Right forelimb (tissue), 1 donor: ENCODE measurements at places on chromosomes 7 and 10.

DNA sequence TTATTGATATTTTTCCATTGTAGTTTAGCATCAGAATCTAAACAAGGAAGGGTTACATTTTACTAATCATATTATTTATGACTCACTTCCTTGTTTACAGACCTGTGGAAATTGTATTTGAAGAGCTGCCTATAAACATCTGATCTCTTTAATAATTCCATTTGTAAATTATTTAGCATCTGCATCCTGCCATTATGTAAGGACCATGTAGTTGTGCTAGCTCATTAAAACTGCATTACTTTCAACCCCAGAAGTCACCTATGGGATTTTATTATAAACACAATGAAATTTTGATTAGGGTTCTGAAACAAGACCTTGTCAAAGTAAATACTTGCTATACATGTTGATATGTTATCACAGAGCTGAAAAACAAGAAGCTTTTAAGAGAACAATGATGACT lies 146.8 kb upstream of the SLC26A5 start:
- no peak for DNase-seq

- no peak for DNase-seq
Observed at GRCh38 chr10:13317474-13317873, 17.6 kb upstream of the PHYH start.

GRCh38 chr7:84975586-84976185 lies 211.2 kb downstream of the SEMA3D start:
- no peak for DNase-seq

- DNase-seq: no peak
Observed at GRCh38 chr10:72263613-72264241, 10.0 kb upstream of the DDIT4 start.

GRCh38 chr10:22427890-22428571 lies 82.7 kb downstream of the SPAG6 start:
- no peak for DNase-seq

- DNase-seq: no peak
Observed at GRCh38 chr10:126016156-126016805, 119.9 kb downstream of the FANK1 start.

- no peak for DNase-seq
Observed at GRCh38 chr7:97421307-97421930, 303.9 kb downstream of the SDHAF3 start.

- DNase-seq: no peak
Observed at GRCh38 chr7:122148081-122148480, 4.0 kb upstream of the AASS start.

DNA sequence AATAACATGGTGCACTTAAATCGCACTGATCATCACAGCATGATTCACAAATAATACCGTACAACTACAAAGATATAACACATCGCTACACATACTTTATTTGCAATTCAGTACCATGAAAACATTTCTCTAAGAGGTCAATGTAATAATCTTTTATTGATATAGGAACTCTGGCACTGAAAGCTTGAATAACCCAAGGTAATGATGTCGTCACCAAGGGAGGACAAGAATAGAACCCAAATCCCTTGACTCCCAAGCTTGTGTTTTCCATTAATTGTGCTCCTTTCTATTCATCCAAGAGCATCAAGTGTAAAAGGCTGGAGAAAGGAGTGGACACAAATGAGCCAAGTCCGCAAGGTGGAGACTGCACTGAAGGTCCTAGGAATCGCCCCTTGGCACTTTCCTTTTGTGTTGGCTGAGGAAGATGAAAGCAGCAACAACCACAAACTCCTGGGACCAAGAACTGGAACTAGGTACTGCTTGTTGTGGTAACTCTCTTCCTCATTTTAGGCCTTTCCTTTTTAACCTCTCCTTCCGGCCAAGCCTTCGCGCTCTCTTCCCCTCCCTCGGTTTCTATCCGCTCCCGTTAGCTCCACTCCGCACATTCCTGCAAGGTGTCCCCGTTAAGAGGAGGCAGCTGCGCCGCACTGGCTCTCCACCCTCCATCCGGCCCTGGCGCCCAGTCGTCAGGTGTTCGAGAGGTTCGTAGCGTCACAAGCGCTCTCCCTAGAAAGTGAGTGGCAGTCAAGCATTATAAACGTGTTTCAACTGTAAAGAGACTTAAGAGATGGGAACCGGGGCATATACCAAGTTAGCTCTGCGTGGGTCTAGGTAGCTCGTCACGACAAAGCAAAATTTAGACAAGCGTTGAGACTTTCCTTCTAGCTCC lies 1.0 kb upstream of the CBLL1 start:
- DNase-seq: no peak

DNA sequence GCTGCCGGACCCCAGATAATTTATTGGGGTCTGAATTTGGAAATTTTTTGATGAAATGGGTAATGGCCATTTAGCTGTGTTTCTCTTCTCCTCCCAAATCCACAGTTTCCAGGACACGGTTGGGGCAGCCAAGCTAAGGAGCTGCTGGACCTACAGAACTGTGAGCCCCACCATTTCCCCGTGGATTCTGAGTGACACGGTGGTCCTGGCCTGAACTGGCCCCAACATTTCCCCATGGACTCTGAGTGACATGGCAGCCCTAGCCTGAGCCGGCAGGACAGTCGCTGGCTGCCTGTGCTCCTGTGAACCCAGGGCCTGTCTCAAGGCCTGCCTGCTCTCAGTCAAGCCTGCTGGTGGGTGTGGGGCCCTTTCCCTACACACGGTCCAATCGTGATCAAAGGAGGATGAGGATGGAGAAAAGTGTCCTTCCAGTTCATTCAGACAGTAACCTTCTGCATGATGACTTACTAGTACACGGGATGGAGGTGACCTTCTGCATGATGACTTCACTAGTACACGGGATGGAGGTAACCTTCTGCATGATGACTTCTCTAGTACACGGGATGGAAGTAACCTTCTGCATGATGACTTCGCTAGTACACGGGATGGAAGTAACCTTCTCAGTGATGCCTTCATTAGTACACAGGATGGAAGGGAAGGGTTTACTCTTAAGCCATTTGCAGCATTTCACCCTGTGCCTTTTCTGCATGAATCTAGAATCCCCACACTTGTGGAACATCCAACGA lies 359.9 kb downstream of the GLRX3 start:
- peak; percentile 46 for DNase-seq

GRCh38 chr10:33189808-33190207 lies 144.7 kb downstream of the NRP1 start:
- no peak for DNase-seq

- no peak for DNase-seq
Observed at GRCh38 chr10:86979977-86980448, 11.7 kb downstream of the ADIRF start.

DNA sequence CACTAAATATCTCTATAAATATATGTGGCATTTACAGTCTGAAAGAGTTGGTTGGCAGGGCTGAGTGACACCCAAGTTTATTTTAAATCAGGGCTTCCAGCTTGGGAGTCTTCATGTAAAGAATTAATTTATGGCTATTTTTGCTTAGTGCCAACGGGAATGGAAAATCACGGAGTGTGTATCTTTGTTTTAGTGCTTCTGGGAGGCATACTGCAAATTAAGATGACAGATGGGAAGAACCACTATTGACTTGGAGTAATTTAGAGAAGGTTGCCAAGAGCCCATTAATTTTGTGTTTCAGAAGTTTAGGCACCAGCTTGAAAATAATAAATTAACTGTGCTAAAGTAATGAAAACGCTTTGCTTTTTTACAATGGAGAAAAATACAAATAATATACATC lies 135.2 kb downstream of the GPR37 start:
- DNase-seq: no peak

DNA sequence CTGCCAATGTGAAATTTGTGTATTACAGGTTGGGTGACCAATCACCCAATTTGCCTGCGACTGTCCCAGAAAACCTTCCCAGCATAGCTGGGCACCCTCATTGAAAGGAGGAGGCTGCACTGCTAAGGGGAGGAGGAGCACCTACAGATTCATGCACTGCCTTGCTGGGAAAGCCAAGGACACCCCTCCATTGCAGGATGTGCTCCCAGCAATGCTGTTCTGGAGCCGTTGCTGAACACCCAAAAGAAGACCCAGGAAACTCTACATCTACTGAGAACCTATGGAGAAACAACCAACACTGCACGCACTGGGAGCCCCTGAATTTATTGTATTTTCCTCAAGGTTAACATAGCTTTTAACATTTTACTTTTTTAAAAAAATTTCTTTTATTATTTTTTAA lies 238.2 kb upstream of the GRB10 start:
- no peak for DNase-seq

DNA sequence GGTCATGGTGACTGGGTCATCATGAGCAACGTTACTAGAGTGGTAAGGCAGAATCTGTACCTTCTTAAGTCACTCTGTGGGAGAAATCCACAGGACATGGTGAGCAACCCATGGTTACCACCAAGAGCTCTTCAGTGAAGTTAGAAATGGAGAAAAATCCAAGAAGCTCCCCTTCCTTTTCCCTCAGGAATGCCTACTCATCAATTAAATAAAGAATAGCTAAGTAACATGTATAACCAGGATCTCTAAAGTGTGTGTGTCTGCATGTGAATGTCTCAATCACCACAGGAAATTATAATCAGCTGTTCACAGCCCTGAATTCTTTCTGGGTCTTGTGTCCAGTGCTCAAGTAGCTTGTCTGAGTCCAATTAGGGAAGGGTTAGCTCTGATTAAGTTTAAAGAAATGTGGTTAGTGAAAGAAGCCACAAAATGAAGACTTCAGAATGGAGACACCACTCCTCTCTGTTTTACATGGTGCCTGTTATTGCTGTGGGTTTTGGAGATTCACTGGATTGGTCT lies 73.2 kb downstream of the SEM1 start:
- DNase-seq: no peak

GRCh38 chr7:22061775-22062174 lies 116.1 kb upstream of the CDCA7L start:
- no peak for DNase-seq

DNA sequence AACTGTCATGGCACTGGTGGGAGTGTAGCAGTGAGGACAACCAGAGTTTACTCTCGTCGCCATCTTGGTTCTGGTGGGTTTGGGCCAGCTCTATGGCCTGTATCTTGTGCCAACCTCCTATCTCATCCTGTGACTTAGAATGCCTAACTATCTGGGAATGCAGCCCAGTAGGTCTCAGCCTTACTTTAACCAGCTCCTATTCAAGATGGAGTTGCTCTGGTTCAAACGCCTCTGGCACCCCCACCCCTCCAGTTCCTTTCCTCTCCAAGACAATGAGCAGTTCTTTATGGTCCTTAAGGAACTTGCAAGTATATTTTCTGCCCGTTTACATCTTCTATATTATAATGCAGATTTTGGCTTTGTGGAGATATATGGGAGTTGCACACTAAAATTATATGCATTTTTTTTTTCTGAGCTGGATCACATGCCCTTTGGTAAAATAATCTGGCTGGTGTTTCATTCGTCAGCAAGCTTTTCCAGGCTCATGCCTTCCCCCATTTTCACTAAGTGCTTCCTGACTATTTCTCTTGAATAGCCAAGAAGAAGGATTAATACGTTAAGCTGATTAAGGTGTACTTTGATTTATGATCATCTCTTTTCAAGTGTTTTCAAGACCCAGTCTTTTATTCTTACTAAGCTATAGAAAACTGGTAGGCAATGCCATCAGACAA lies 11.2 kb upstream of the WIPF3 start:
- DNase-seq: no peak

DNA sequence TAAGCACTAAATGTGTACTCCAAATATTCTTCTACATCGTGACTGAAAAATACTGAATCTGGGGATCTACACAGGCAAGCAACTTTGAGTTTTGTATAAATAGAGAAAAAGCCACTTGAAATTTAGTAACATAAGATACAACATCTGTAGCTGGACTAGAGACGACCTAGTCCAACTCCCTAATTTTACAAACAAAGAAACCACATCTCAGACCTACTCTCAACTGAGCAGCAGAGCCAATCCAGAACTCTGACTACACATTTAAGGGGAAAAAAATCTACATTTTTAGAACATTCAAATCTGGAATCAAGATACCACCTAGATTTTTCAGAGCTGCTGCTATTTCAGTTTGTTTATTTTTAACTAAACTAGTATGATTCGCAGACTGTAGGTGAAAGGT lies 88.9 kb downstream of the CABCOCO1 start:
- no peak for DNase-seq

DNA sequence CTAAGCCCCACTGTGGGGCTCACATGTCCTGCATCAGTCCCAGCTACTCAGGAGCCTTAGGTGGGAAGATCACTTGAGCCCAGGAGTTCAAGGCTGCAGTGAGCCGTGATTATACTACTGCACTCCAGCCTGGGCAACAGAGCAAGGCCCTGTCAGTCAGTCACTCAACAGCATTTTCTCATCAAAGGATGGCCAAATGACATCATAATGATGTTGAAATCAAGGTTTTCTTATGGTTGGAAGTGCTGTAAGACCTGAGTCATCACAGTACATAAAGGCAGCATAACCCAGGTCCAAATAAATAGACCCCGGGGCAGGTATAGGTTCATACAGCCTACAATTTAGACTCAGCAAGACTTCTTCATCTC lies 341.1 kb downstream of the PARD3 start:
- DNase-seq: no peak

- no peak for DNase-seq
Observed at GRCh38 chr10:95860166-95860940, 47.4 kb upstream of the CC2D2B start.

DNA sequence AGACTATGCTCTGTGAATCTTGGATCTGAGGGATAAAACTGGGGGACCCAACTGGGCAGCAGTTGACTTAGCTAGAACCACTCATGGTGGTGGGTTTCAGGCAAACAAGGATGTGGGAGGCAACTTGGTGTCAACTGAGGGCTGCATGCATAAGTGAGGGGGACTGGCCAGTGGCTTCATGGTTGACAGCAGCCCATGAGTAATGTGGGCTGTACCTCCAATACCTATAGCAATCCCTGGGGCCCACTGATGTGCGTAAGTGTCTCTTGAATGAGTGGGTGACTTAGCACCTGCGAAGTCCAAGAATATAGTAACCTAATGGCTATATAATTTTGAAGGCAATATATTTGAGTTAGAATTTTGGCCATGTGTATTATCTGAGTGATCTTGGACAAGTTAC lies 13.7 kb upstream of the MAP3K8 start:
- DNase-seq: no peak

- no peak for DNase-seq
Observed at GRCh38 chr7:7220821-7221220, 38.5 kb downstream of the C1GALT1 start.

- DNase-seq: no peak
Observed at GRCh38 chr7:6504996-6505395, 46.3 kb downstream of the GRID2IP start.

GRCh38 chr7:22989643-22990587 lies 24.0 kb downstream of the HYCC1 start:
- no peak for DNase-seq

- peak; percentile 60 for DNase-seq
Observed at GRCh38 chr10:13536674-13537366, 8.0 kb upstream of the BEND7 start.

GRCh38 chr7:149610441-149611011 lies 112.9 kb upstream of the ZNF746 start:
- DNase-seq: no peak

GRCh38 chr10:5076615-5077014 lies 17.6 kb upstream of the AKR1C3 start:
- no peak for DNase-seq

GRCh38 chr7:85833066-85833465 lies 646.2 kb upstream of the SEMA3D start:
- DNase-seq: no peak
